ENCODE measurements at places on chromosomes 6 and 20. TPM values are rescaled to one million over a fixed set of nuclear protein-coding genes. Genes with fewer than 3 reads are reported as not detected.

DNA sequence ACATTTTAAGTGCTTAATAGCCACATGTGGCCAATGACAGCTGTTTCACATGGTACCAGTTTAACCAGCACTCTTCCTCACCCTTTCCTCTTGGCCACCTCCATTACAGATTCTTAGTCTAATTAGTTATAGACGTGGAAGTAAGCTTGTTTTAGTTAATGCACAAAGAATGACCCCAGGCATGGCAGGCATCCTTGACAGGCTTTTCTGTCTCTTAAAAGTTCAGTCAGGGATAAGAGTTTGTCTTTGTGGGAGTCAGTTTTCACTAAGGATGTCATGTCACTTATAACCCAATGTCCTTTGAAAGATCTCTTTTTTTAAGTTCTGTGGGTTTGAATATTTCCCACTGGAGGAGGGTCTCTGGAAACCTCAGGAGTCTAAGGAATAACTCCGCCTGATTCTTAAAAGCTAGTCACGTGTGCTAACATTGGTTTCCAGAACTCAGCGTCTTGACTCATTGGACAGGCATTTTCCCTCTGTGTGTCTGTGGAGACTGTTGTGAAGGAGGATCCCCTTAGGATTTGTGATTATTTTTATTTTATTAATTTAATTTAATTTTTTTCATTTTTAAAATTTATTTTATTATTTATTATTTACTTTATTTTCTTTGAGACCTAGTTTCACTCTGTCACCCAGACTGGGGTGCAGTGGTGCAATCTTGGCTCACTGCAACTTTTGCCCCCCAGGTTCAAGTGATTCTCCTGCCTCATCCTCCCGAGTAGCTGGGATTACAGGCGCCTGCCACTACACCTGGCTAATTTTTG, 171.4 kb downstream of the ZFAND3 start:
- peak; percentile 84 for DNase-seq

GRCh38 chr20:57678340-57678739, 31.5 kb downstream of the PMEPA1 start:
- no peak for DNase-seq

DNA sequence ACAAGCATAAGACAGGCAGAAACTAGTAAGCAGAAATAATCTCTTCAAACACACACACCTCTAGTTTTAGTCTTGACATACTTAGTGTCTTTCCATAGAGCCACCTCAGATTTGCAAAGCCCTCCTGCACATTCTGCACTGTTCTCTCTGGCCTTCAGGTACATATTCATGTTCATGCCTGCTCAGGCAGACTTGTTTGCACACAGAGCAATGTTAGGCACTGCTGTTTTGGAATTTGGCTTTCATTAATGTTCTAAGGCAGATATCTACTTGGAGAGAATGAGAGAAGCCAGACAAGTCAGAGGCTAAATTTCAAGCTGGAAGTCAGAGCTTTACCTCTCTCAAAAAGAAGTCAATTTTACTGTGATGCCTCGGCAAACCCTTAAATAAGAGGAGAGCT, 21.3 kb upstream of the DST start:
- DNase-seq: no peak

- no peak for DNase-seq
Measured at GRCh38 chr20:8082025-8082424, 50.0 kb upstream of the PLCB1 start.

GRCh38 chr6:54574671-54575070, 266.4 kb downstream of the TINAG start:
- DNase-seq: no peak

- no peak for DNase-seq
Measured at GRCh38 chr20:63091901-63092659, 85.3 kb upstream of the BHLHE23 start.

DNA sequence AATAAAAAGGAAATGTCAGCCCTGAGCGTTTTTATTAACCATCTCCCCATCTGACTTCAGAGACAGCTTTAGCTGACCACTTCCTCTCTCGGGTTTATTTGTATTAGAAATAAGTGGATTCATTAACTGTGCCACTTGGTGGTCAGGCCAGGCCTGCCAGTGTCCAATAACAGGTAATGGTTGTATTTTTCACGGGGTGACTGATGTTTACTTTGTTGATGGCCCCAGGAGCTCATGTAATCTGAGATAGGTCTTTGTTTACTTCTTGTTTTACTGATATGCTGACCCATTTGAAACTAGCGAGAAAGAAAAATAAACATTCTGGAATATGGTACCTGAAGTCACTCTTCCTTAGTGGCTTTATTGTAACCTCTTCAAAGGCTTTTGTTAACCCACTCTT, 504.3 kb upstream of the SLC35B3 start:
- DNase-seq: peak; percentile 70

KCNG1 gene
- total RNA-seq: 91.3 TPM

GRCh38 chr6:44558832-44559251, 171.3 kb downstream of the CDC5L start:
- DNase-seq: no peak

APMAP gene
- 79.2 TPM for total RNA-seq

- no peak for DNase-seq
Measured at GRCh38 chr6:43262780-43263313, 19.6 kb downstream of the TTBK1 start.

NMBR gene
- not detected for total RNA-seq

DNA sequence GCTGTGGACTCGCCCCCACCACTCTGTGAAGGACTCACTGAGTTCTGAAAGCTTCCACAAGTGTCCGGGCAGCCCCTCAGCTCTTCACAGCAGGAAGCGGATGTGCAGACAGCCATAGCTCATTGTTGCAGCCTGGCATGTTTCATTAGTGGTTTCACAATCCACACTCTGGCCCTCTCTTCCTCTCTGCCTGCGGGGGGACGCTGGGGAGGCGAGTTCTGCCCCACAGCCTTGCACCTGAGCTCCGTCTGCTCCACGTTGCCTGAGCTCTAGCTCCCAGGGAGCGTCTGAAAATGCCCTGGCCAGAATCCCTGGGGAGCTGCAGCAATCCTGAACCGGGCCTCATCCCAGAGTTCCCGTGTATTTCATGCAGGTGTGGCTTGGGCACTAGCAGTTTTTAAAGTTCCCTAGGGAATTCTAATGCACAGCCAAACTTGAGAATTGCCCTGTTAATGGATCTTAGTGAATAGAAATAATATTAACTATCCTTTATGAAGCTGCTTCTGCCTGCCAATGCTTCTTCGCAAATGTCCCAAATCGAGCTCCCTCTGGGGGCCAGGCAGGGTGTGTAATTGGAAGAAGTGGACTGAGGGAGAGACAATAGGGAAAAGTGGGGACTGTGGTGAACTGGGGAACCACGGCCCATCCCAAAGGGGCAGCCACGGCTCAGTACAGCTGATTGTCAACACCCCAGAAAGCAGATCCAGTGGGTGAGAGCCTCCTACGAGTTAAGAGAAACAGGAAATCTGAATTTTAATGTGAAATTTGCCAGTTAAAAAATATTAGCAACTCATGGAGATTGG, 51.5 kb downstream of the CTCFL start:
- peak; percentile 29 for DNase-seq

- peak; percentile 76 for DNase-seq
Measured at GRCh38 chr6:39791850-39792539, at the start of gene DAAM2. DAAM2 (plus strand) TSS chr6:39792376; CDS start chr6:39856303, 63,927 bp downstream.

DNA sequence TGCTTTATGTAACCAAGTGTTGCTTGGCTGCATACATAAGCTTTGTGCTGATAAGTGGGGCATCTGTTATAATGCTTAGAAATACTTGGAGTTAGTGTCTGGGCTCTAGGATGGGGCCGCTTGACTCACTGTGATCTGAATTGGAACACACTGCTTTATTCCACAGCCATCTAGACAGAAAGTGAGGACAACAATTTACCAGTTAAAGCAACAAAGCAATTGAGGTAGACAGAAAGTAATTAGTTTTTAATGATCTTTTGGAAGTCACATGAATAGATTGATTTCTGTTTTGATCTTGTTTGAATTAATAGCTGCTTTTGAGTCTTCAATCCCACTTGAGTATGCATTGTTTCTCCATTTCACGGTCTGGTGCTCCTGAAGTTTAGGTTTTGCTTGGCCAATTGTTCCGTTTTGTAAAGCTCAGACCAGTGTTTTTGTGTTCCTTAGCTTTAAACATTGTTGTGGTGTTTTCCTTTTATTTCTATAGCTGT, 157.5 kb downstream of the TRMT11 start:
- no peak for DNase-seq

DNA sequence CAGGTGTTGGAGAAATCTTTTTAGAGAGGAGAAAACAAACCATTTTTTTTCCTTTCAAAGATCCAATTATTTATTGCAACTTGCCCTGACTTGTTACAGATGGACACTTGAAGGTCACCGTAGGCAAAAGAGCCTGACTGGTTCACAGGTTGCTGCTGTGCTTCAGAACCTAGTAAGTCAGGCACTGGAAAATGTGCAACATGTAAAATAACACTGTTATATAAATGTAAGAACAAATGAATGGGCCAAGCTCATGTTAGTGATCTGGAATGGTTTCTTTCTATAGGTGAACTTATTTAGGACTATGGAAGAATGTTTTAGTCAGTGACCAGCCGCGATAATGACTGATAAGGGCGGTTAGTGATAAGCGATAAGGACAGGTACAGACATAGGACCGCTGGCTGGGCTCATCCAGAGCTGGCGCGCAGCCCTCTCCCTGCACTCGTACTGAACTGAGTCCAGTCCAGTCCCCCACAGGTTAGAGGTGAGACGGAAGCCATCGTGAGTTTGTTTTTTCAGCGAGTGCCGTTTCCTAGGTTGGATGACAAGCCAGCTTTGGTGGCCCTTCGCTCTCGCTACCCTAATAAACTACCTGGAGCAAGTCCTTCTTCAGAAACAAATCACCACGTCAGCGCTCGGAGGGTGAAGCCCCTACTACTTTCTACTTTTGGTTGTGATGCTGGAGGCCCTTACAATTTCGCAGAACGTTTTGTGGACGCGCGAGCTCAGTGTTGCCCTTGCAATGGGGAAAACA, 94.4 kb upstream of the PRDM1 start:
- peak; percentile 14 for DNase-seq

DNA sequence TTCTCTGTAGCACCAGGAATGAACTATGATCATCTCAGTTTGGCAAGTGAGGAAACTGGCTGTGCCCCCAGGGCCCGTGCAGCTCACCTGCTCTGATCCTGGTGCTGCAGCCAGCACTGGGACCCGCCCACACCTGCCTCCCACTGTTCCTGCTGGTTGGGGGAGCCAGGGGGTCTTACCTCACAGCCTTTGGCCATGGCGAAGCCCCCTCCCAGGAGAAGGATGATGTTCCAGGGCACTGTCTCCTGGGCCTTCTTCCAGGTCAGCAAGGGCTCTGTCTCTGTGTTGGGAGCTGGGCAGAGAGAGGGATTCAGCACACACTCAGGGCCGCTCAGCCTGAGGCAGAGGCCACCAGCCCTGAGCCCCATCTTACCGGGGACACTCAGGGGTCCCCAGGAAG, 24.9 kb upstream of the OCSTAMP start:
- no peak for DNase-seq

- DNase-seq: no peak
Measured at GRCh38 chr6:143680141-143680540, 2.4 kb downstream of the PHACTR2 start.

SALL4 gene
- 0.86 TPM for total RNA-seq

DNA sequence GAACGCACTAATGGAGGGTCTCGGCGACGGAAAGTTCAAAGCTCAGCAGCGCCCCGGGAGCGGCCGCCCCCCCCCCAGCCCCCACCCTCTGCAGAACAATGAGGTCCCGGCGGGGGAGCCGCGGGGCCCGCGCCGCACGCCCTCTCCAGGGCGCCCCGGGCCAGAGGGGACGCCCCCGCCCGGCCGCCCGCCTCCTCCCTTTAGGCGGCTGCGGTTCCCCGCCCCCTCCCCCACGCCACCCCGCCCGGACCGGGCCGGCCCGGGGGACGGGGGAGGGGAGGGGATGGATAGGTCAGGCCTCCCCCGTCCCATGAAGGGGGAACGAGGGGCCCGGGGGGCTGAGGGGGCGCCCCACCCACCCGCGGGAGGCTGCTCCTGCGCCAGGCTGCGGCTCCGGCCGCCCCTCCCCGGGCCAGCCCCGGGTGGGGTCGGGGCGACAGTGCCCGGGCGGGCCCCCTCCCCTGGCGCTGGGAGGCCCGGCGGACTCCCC, 1.5 kb downstream of the NOL4L start:
- no peak for DNase-seq

ACTL10 gene
- 0.18 TPM for total RNA-seq

SIRPD gene
- not detected for total RNA-seq

COL9A3 gene
- 6.1 TPM for total RNA-seq

TMC2 gene
- not detected for total RNA-seq

DNA sequence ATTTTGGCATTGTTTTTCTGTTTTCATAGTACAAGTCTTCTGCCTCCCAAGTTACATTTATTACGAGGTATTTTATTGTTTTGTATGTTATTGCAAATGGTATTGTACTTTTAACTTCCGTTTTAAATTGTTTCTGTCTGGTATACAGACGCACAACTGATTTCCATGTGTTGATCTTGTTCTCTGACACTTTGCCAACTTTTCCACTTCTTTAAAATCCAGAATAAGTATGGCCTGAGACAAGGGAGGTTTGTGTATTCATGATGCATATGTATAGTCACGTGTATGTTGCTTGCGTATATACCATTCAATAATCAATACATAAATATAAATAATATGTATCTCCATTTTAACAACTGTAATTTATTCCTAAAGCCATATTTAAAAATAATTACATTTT, 41.2 kb downstream of the THBS2 start:
- no peak for DNase-seq

DNA sequence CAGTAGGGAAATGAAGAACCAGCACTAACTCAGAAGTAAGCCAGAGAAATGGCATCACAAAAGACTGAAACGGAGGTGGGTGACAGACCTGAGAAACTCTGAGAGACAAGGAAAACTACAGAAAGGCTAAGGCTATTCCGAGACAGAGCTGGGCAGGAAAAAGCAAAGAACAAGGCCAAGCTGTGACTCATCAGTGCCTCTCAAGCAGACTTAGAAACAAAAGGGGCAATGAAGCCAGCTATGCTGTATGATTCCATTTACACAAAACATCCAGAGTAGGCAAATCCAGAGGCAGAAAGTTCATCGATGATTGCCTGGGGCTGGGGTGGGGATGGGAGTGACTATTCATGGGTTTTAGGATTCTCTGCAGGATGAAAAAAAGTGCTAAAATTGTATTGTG, 50.0 kb downstream of the SLC23A2 start:
- peak; percentile 65 for DNase-seq

TUBB2B gene
- 104 TPM for total RNA-seq

- DNase-seq: no peak
Measured at GRCh38 chr6:105713474-105714118, 310.7 kb upstream of the PREP start.

GRCh38 chr6:25927178-25927577, 3.3 kb downstream of the SLC17A2 start:
- no peak for DNase-seq

TNXB gene
- total RNA-seq: 0.11 TPM

All from Daoy (cell line).